GF-D8 (cell line): ENCODE measurements at places on chromosomes 3 and 15.
A peak's percentile ranks its signal among the peaks of the same experiment; 100 is the strongest.

DNA sequence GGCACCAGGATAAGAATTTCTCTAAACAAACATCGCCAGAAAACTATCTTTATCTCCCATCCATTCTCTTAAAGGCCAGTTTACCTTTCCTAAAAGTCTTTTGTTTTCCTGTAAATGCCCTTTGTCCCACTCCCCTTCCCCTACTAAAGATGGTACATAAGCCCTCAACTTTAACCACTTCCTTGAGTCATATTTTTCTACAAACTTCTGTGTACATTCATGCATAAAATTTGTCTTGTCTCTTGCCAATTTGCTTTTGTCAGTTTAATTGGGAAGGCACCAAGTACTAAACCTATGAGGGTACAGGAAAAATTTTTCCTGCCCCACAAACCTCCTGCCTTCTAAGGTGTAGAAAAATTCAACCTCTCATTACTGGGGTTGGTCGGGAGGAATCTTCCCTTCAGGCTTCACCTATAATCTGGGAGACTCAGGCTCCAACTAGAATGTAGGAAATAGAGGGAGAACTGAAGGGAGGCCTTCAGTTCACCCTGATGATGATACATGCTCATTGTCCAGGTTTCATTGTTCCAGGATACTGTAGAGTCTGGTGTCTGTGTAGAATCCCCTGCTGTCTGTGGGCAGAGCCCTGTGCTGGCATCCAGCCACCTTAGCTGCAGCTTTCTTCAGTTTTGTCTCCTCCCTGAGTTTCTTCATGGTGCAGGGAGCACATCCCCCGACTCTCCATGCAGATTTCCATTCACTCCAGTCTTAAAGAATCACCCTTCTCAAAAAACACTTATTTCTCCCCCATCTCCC lies 53.2 kb downstream of the CD200R1L start:
- DNase-seq: no peak

DNA sequence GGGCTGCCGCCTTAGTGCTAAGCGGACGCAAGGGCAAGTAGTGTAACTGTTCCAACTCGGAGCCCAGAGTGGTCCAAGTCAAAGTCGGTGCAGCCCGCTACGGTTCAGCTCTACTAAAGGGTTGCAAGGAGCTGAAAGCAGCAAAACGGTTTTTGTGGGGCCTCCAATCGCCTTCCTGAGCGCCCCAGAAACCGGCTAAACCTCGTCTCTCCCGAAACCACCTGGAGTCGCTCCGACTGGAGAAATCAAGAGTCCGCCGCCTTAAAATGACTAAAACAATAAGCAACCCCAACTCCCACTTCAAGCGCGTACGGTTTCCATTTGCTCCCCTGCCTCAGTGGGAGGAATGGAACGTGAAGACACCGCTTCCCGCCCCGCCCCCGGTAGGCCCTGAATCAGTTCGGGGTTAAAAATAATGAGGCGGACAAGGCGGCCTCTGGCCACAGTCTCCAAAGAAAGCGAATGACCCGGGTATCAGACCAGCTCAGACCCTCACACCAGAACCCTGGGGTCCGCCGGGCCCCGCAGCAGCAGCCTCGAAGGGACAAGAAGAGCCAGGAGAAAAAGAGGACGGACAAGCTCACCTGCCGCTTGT lies 401 bp downstream of the SEC11A start:
- DNase-seq: peak; percentile 19

DNA sequence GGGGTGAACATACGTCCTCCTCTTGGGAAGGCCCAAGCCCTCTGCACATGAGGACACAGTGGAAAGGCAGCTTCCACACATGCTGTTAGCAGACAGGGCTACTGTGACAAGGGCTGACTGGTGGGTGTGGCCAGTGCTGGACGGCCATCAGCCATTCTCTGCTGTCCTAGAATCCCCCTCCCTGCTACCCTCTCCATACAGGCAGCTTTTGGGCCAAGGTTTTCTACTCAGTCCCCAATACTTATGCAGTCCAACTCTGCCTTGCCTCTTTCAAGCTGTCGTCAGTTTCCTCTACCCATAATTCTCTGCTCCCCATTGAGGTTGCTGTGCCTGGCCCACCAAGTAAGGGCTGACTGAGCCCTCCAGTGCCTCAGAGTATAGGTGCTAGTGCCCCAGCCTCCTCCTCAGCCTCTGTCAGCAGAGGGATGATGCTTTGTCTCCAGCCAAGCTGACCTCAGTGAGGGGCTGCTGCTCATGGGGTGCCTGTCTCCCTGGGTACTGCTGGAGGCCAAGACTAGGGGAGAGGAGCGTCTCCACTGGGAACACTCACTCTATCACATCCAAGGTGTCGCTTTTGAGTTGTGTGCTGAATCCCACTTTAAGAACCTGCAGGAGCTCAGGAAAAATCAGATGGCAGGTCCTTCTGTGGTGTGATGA lies 2.8 kb downstream of the LOXL1 start:
- no peak for DNase-seq

DNA sequence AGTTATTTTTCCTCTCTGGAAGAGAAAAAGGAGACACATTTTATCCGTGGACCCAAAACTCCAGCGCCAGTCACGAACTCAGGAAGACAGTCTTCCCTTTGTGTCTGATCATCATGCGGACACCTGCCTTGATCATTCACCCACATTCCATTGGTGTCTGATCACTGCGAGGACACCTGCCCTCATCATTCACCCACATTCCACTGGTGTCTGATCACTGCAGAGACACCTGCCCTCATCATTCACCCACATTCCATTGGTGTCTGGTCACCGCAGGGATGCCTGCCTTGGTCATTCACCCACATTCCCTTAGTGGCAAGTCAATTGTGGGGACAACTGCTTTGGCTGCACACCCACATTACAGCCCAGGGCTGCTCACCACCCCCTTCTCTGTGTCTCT lies 148.9 kb downstream of the ROBO1 start:
- no peak for DNase-seq

GRCh38 chr3:134378818-134379217 lies 4.6 kb upstream of the AMOTL2 start:
- DNase-seq: no peak

- no peak for DNase-seq
Measured at GRCh38 chr15:39434751-39435238, 146.1 kb upstream of the THBS1 start.

DNA sequence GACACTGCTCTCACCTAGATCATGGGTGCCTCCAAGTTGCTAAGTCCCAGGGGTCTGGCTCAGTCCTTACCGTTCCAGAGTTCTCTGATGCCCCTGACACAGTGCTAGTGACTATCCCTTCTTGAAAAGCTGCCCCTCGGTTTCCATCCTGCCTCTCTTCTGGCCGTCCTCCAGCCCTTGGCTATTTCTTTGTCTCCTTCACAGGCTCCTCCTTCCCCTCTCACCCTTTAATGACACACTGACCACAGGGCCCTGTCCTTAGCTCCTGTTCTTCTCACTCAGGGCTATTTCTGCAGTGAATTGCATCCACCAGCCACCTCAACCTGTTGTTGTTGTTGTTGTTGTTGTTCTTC lies 31.1 kb downstream of the SLC28A1 start:
- no peak for DNase-seq

- DNase-seq: no peak
Measured at GRCh38 chr3:15653321-15653720, 51.8 kb downstream of the BTD start.

DNA sequence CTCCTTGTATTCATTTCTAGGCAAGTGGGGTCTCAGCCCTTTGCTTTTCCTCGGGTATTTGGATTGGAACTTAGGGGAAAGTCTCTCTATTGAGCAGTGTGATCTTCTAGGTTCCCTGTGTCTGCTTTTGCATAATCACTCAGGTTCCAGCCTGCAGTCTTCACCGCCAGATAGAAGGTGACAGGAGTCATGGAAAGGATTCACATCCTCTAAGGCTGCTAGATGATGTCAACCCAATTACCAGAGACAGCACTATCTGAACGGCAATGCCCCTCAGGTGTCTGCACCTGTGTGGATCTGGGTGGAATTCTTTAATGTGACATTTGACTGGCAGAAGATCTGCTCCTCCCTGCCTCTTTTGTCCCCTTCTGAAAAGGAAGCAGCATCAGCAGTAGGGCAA lies 177.7 kb downstream of the P3H2 start:
- no peak for DNase-seq

DNA sequence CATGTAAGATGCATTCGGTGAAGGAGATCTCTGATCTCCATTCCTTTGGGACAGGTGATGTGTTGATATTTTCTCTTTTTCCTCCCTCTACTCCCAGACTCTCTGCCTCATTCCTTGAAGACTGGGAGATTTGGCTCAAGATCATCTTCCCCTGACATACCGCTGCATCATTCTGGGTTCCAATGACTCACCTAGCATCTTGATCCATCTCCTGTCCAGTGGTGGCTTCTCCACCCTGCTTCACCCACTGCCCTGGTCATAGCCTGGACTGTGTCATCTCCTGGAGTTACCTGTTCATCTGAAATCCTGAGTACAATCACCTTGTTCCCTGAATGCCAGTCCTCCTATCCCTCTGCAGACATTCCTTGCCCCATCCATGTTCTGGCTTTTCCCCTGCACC lies 57.4 kb upstream of the TRAK1 start:
- DNase-seq: no peak

DNA sequence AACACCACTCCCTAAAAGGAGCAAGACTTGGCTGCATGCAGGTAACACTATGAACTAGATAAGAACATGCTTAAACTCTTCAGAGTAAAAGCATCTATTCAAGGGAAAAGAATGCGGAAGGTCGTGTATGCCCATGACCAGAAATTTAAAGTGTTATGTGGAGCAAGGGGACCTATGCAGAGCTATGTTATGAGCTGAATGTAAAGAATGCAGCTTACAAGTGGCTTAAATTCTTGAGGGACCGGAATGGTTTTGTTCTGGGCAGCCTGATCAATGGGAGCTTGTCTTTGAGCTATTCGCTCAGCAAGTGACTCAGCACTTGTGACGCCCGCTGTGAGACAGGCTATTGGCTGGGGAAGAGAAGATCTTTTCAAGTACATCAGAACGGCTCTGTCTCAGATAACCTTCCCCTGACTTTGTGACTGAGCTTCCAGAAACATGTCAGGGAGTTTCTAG lies 367.5 kb upstream of the THBS1 start:
- DNase-seq: no peak

- DNase-seq: peak; percentile 69
Measured at GRCh38 chr3:7290077-7290825, 429.3 kb downstream of the GRM7 start.

GRCh38 chr3:37742574-37743212 lies 119.0 kb upstream of the CTDSPL start:
- DNase-seq: no peak

DNA sequence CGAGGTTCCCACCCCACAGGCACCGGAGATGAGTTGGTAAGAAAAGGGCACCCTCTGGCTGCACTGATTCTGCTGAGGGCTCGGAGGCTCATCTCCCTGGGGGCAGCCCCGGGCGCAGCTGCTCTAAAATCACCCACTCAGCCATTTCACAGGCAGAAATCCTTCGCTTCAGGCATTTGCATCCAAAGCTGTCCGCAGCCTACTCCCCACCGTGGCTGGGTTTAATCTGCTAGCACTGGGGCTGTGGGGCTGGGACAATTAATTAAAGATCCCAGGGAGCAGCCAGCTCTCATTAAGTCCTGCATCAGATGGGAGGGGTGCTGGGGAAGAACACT lies 104.3 kb upstream of the PRR20G start:
- no peak for DNase-seq

GRCh38 chr3:77489216-77489615 lies 449.3 kb downstream of the ROBO2 start:
- no peak for DNase-seq

GRCh38 chr3:33482111-33482521 lies 41.9 kb upstream of the UBP1 start:
- DNase-seq: no peak

DNA sequence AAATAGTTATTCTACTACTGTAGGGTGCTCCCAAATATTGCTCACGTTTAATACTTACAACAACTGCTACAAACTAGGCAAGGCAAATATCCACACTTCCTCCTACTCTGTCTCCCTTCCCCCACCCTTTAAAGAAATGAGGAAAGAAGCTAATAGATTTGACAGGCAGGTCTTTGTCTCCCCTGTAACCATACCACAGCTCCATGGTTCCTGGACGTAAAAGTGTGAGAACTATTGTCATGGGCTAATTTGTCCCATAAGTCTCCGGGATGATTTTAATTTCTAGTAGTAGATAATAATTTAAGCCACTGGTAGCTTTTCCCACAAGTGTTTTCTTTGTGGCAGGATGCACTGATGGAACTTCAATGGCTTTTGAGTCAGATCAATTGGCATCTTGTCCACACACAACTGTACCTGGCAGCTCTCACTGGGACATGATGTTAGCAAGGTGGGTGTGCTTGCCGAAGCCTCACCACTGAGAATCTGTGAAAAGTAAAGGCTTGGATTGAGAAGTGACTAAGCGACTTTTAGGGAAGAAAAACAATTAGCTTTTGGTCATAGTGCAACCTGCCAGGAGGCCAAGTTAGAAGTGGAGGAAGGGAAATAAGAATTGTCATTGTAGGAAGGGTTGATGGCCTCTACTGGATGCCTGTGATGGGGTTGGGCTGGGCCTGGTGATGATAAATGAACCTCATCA lies 1.4 kb upstream of the CPOX start:
- no peak for DNase-seq

DNA sequence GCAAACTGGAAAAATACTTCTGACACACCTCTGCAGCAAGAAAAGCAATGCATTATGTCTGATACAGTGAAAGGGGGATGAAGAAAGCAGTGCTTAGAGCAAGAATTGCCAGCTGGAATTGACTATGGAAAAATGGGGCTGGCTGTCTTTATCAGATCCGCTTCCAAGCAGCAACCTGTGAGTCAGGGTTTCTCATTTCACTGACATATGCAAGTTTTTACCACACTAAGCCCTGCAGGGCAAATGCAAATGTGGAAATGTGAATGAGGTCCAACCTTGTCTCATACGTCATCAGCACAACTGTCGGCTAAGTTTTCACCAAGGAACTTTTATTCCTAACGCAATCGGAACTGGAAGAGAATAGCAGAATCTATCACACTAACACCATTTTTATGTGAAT lies 172.5 kb upstream of the GADL1 start:
- DNase-seq: no peak

- DNase-seq: no peak
Measured at GRCh38 chr15:96273317-96274086, 57.0 kb upstream of the NR2F2 start.

- DNase-seq: no peak
Measured at GRCh38 chr15:29034151-29034550, 148.4 kb downstream of the APBA2 start.

DNA sequence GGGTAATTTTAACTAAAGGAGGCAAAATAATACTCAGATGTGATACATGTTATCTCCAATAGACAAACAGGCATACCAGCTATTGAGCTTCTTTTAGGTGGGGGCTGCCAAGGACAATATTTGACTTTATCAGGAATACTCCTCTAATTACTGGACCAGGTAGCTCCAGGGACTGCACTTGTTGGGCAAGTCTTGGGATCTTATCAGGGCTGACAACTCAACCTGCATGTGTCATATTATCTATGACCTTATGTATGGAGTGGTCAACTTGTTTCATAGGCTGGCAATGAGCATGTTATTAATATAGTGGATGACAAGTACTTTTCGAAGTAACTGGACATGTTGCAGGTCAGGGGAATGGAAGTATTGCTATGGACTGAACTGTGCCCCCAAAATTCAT lies 15.0 kb upstream of the ZNF445 start:
- no peak for DNase-seq
